ENCODE measurements at places on chromosomes 6 and 20.

DNA sequence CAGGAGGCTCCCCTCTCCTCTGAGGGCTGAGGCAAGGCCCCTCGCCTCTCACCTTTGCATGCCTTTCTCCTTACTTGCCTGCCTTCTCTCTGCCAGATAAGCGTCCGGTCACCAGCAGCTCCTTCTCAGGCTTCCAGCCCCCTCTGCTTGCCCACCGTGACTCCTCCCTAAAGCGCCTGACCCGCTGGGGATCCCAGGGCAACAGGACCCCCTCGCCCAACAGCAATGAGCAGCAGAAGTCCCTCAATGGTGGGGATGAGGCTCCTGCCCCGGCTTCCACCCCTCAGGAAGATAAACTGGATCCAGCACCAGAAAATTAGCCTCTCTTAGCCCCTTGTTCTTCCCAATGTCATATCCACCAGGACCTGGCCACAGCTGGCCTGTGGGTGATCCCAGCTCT lies 21.3 kb upstream of the PPARD start:
- no peak for DNase-seq

GRCh38 chr6:69090132-69090531 lies 455.1 kb downstream of the ADGRB3 start:
- DNase-seq, result no peak

DNA sequence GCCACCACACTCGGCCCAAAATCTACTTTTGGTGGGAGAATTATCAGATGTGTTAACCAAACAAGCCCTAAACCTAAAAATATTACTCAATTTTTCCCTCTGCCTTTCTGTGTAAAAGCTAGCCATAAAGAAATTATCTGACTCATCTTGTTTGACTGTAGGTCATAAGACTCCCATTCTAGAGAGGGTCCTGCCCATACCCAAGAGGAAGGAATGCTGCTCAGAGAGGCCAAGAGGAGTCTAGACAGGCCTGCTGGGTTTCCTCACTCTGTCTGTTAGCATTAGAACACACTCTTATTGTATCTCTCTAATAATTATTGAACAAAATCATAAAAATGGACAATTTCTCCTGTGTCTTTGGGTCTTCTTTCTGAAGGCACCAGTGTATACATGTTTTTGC lies 26.1 kb downstream of the C6orf141 start:
- DNase-seq, result no peak

DNA sequence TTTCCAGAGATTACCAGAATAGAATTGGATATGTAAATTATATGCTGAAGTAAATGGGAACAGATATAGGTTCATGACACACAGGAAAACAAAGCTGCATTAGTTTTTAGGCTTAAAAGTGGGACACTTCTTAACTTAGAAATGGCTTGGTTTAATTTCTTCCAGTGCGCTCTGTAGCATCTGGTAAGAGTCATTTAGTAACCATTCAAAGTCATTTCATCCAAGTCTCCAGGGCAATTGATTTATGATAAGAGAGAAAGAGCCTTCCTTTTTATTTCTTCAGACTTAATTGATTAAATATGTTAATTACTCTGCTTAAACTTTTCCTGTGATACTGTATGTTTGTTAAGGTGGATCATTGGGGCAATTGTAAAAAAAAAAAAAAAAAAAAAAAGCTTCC lies 368.0 kb downstream of the DOK5 start:
- DNase-seq, result no peak

DNA sequence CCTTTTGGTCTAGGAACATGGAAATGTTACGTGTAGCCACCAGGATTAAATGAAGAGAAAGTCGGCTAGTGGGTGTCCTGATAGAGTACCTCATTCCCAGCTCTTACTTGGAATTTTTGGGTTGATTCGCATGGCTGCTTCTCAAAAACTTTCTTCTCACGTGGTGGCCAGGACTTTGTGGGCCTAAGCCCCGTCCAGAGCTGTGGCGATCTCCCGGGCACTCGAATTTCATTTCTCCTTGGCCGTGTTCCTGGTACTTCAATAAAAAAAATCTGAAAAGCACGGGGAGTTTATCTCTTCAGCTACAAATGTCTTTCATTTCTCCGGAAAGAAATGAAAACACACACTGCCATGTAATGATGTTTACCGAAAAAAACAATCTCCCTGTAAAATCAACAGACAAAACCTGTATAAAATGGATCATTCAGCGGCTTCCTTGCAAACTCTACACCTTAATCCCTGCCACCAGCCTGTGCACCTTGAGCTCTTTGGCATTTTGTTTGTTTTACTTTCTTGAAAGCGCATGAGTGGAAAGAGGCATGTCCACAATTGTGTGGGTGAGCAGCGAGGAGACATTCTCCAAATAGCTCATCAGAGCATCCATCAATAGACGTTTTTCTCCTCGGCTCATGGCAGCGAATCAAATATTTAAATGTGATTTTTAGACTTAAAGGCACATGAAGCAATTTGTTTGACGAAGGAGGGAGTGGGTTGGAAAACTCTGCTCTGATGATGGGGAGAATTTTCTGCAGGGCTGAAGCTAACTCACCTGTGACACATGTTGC lies 173.1 kb downstream of the TFAP2C start:
- DNase-seq, result no peak

GRCh38 chr6:112443179-112444065 lies 96.3 kb downstream of the RFPL4B start:
- no peak for DNase-seq

DNA sequence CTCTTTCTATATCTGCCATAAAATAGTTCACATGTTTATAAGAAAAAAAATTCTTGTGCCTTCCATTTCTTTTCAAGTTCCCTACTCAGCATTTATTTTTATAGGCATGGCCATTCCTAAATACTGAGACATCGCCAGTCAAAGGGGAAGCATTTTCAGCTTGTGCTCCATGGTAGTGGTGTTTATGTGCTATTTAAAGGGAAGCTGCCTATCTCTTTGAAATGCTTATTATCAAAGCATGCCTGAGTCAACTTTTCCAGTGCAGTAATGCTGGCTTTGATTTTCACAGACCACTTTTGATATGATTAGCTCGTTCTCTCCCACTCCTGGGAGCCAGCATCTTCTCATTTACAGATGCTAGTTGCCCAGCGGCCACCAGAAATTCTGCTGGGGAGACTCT lies 124.1 kb upstream of the RIN2 start:
- DNase-seq, result no peak

DNA sequence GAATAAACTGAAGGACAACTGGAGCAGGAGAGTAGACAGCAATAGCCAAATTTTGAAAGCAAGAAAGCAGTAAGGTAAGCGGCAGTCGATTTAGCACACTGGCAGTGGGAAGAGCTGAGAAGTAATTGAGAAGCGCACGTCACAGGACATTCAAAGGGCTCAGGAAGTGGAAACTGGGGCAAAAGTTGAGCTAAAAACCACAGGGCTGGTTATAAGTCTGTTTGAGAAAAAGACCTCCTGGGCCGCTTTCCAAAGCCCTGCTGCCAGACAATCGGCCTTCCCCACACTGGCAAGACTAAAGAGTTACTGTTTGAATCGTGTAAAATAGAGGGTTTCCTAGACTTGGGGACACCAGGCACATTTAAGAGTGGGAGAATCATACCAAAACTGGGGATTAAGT lies 161.4 kb downstream of the DNAH8 start:
- DNase-seq, result peak; percentile 62

DNA sequence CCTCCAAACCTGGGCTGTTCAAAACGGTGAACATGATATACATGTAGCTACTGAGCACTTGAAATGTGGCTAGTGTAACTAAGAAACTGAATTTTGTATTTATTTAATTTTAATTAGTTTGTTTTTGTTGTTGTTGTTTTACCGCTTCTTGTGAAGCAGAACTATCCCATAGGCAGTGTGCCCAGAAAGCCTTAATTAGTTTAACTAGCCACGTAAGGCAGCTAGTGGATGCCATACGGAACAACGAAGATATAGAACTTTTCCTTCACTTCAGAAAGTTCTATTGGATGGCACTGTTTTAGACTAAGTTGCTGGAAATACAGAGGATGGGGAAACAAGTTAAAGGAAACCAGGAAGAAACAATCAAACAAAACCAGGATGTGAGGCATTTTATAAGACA lies 70.6 kb downstream of the NUDT3 start:
- DNase-seq, result no peak

- DNase-seq, result no peak
Observed at GRCh38 chr20:2604506-2604835, 48.0 kb upstream of the NOP56 start.

GRCh38 chr6:125050663-125051318 lies 88.6 kb downstream of the RNF217 start:
- DNase-seq, result no peak

DNA sequence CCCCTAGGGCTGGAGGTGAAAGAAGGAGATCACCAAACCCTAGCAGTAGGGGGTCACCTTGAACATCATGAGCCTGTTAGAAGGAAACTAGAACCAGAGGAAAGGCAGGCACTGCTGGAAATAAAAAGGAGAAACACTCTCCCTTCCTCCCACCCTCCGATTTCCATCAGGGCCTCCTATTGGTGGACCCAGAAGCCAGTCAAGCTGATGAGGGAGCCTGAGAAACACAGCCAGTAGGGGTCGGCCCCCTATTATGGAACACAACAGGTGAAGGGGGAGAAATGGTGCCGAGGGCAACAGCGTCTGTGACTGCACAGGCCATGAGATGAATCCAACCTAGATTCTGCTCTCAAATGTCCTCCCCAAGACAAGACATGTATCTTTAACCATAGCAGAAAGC lies 156.1 kb upstream of the LRFN2 start:
- peak; percentile 16 for DNase-seq

GRCh38 chr6:19998541-19998940 lies 161.4 kb downstream of the ID4 start:
- no peak for DNase-seq

GRCh38 chr20:63456429-63457284 lies 15.8 kb downstream of the KCNQ2 start:
- DNase-seq, result no peak

DNA sequence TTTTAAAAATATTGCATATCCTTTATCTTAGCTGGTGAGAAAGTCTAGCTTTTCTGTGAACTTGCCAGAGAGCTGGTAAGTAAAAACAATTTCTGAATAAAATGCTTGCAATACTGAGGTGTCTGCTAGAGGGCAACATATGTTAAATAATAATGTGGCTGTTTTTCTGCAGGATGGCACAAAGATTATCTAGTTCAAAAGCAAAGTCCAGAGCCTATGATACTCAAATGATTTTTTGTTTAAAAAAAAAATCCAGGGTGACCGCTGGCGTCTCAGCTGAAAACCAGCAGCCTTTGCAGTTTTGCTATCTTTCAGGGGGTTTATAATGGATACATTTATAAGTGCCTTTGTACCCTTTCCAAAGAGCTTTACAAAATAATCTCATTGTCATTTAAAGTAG lies 194.9 kb downstream of the PHACTR1 start:
- no peak for DNase-seq

DNA sequence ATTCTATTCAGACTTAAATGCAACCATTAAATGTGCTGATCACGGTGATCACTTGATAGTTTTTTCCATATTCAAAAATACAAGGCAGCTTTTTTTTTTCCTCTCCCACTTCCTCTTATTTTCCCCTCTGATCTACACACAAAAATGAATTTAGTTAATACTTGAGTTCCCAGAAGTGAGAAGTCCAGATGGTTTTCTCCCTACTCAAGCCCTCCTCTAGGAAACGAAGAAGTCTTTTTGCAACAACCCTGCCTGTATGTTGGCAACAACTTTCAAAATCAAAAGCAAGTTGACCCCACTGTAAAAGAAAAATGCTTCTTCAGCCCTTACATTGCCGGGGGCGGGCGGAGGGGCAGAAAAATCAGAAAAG lies 24.3 kb downstream of the ARHGAP18 start:
- DNase-seq, result no peak

DNA sequence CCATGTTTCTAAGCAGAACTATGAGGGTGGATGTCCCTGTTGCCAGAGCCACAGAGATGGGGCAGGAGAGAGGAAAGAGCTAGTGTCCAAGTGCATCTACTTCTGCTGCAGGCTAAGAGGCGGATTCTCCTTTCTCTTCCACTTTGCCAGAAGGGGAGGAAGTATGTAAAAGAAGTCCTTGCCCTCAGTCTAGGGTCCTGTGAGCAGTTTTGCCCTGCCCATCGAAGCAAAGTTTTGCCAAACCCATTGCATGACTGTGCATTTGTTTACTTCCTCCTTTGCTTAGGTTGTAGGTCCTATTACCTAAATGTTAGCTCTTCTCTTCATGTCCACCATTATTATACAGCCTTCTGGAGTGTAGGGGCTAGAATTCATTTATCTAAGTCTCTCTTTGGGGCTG lies 106.2 kb upstream of the ARMC2 start:
- no peak for DNase-seq

- no peak for DNase-seq
Observed at GRCh38 chr6:154390034-154390433, 33.4 kb upstream of the IPCEF1 start.

DNA sequence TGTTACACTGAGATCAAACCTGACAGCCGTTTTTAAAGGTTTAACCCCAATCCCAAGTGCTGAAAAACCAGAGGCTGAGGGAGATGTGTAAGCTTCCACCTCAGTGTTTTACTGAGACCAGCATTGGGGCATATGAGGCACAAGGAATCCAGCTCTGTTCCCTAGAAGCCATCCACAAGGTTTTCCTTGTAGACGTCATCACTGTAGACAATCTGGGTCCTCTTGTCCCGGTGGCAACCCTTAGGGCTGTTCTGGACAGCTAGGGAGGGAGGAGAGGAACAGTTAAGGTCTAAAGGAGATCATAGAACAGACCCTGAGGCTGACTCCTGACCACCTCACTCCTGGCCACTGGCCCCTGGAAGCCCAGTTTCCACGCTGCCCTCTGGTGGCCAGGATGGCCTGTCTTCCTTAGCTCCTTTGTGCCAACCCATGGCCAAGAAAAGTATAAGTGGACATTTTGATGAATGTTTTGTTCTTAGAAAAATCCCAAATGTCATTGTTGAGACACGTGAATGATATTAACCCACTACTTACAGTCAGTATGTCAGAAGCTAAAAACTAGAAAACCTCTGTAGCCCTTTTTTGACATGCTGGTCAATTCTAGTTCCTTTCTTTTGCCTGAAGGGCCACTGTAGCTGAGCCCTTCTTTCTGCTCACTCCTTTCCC lies 6.4 kb downstream of the CFB start:
- peak; percentile 75 for DNase-seq

GRCh38 chr6:137370871-137371633 lies 123.1 kb downstream of the OLIG3 start:
- no peak for DNase-seq

- DNase-seq, result no peak
Observed at GRCh38 chr6:120320481-120321162, 971.1 kb upstream of the MAN1A1 start.

DNA sequence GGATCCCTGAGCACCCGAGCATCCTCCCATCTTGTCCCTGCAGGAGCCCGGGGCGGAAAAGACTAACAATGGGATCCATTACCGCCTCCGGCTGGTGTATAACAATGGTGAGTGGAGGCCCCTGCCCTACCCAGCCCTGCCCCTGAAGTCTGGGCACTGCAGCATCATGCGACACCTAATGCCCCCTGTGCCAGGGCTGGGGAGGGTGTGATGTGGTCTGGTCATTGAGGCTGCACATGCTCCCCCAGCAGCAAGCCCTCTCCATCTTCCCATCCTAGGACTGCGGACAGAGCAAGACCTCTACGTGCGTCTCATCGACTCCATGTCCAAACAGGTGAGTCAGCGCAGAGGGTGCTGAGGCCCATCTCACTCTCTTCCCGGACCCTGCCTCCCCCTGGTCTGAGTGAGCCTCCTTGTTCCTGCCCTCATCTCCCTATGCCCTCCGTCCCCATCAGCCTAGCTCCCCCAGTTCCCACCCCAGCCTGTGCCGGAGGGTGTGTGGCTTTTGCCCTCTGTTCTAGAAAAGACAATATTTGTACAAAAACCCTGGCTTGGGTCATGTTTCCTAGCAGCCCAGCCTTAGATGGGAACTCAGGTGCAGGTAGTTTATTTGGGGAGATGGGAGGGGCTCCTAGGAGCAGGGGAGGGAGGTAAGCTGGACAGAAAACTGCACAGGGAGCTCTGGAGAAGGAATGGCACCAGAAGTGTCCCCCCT lies 13.5 kb downstream of the EBF4 start:
- DNase-seq, result peak; percentile 60

GRCh38 chr6:143940011-143940597 lies 68.0 kb downstream of the PLAGL1 start:
- DNase-seq, result peak; percentile 78

All from activated effector memory CD4-positive, alpha-beta T cell treated with anti-CD3 and anti-CD28 coated beads, Interleukin-2, amount 50 U/mL, for 16 hours (primary cell).